ENCODE measurements at places on chromosomes 7 and 10. TPM values are rescaled to one million over a fixed set of nuclear protein-coding genes. Genes with fewer than 3 reads are reported as not detected.

DNA sequence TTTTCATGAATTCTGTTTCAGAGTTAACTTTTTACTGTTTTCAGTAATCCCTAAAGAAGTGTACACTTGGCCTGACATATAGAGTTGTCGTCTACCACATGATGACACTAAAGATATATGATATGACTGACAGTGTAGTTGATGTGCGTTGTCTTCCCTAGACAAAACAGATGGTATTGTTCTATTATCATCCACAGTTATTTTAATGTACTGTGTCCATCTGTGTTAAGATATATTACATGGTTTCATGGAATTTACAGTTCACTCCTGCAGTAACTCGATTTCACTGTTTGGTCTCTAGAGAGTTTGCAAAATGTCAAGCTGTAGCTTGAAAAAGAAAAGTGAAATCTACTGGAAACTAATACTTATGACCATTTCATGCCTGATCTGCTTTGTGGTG, 18.1 kb downstream of the FOXP2 start:
- DNase-seq, result no peak

ASZ1 gene
- not detected for total RNA-seq

DNA sequence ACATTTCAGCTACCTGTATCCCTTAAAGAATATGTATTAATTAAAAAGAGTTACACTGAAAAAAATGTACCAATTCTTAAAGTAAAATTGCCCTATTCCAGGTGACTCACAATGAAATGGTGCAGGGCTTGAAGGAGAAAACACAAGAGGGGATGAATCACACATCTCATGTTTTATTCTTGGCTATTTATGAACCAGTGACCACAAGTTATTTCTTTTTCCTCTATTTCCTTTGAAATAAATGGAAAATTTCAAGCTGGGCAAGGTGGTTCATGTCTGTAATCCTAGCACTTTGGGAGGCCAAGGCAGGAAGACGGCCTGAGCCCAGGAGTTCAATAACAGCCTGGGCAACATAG, 106.8 kb downstream of the UBE2H start:
- no peak for DNase-seq

TMEM176B gene
- 78.8 TPM for total RNA-seq

- no peak for DNase-seq
Measured at GRCh38 chr7:141891336-141891735, 24.9 kb upstream of the OR9A4 start.

GRCh38 chr7:144391823-144392255, 11.7 kb downstream of the NOBOX start:
- no peak for DNase-seq

- DNase-seq, result no peak
Measured at GRCh38 chr10:14385596-14386593, 55.2 kb upstream of the FRMD4A start.

DNA sequence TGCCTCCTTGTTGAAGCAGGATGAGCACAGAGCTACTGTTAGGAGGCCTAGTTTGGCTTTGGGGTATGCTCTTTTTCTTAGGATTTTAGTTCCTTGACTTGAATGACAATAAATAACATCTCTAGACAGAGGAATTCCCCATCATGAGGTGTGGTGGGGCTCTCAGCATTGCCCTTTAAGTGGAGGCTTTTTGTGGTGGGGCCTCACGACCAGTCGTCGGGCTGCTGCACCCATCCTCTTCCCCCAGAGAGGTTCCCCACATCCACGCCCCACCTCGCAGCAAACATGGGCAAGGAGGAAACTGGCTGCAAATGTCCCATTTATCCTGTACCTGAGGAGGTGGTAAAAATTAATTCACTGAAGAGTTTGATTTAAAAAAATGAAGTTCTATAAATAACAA, 36.1 kb upstream of the TARP start:
- DNase-seq, result no peak

AKR1B1 gene
- total RNA-seq, result 273 TPM

SH3PXD2A gene
- total RNA-seq, result 166 TPM

DNA sequence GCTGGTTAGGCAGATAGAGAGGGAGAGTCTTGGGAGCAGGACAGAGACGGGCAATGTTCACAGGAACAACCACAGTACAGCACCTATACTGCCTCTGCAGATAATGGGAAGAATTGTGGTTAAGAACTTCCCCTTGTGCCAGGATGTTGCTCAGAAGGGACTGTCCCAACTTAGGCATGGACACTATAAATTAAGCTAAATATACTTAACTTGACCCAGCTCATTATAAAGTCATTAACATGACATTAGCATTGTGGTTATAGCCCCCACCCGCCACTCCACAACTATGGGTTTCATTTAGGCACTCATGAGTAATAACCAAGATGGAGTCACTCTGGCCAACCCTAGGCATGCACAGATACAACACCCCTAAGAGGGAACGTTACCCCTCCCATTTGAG, 310.9 kb upstream of the NRG3 start:
- no peak for DNase-seq

GRCh38 chr7:128904381-128905197, 5.9 kb downstream of the KCP start:
- peak; percentile 35 for DNase-seq

- no peak for DNase-seq
Measured at GRCh38 chr7:112510001-112510742, 29.4 kb downstream of the LSMEM1 start.

GRCh38 chr7:24764972-24765744, 7.9 kb upstream of the GSDME start:
- DNase-seq, result no peak

- no peak for DNase-seq
Measured at GRCh38 chr10:117736655-117737054, 194.1 kb downstream of the EMX2 start.

DNA sequence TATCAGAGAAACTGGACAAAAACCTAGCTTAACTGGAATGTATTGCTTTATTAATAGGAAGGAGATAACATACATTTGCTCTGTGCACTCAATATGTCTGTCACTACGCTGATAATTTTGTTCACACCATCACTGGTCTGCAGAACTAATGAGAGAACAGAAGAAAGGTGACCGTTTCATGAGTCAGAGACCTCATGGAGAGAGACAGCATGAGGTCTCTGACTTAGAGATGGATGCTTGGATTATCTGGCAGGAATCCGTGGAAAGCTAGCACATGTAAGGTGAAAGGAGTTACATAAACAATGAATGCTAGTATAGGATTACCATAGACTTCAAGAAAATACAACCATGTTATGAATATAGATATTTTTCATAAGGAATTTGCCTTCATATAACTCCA, 947.3 kb downstream of the IPMK start:
- no peak for DNase-seq

DNA sequence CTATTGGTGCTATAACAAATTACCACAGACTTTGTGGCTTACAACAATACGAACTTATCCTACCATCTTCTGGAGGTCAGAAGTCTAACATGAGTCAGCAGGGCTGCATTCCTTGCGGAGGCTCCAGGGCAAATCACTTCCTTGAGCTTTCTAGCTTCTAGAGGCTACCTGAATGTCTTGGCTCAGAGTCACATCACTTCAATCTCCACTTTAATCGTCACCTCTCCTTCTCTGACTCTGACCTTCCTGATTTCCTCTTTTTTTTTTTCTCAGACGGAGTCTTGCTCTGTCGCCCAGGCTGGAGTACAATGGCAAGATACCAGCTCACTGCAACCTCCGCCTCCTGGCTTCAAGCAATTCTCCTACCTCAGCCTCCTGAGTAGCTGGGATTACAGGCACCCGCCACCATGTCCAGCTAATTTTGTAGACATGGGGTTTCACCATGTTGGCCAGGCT, 44.6 kb upstream of the ANAPC16 start:
- DNase-seq, result no peak

- no peak for DNase-seq
Measured at GRCh38 chr10:65765006-65765541, 1160.8 kb upstream of the LRRTM3 start.

CLRN3 gene
- total RNA-seq, result not detected

HOXA1 gene
- total RNA-seq, result 0.98 TPM

- no peak for DNase-seq
Measured at GRCh38 chr7:11592699-11593098, 239.3 kb downstream of the THSD7A start.

DNA sequence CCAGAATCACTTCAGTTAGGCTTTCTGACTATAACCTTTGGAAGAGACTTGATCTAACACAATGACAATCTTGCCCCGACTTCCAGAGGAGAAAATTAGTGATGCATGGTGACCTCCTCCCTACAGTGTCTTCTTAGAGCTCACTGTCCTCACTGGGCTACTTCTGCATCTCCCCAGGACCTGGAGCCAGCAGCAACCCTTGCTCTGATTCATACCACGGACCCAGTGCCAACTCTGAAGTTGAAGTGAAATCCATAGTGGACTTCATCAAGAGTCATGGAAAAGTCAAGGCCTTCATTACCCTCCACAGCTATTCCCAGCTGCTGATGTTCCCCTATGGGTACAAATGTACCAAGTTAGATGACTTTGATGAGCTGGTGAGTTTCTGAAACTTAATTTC, 12.6 kb downstream of the CPA2 start:
- no peak for DNase-seq

ASAH2 gene
- 4.0 TPM for total RNA-seq

CFAP70 gene
- total RNA-seq, result 6.6 TPM

LEP gene
- 7.2 TPM for total RNA-seq

DNA sequence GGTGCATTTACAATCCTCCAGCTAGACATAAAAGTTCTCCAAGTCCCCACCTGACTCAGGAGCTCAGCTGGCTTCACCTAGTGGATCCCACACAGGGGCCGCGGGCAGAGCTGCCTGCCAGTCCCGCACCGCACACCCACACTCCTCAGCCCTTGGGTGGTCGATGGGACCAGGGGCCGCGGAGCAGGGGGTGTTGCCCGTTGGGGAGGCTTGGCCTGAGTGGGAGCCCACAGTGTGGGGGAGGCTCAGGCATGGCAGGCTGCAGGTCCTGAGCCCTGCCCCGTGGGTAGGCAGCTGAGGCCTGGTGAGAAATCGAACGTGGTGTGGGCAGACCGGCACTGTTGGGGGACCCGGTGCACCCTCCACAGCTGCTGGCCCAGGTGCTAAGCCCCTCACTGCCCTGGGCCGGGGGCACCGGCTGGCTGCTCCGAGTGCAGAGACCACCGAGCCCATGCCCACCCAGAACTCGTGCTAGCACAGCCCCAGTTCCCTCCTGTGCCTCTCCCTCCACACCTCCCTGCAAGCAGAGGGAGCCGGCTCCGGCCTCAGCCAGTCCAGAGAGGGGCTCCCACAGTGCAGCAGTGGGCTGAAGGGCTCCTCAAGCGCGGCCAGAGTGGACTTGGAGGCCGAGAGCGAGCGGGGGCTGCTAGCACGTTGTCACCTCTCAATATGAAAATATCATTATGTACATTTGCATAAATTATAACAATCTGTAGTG, 16.6 kb downstream of the POLR1F start:
- no peak for DNase-seq

DNA sequence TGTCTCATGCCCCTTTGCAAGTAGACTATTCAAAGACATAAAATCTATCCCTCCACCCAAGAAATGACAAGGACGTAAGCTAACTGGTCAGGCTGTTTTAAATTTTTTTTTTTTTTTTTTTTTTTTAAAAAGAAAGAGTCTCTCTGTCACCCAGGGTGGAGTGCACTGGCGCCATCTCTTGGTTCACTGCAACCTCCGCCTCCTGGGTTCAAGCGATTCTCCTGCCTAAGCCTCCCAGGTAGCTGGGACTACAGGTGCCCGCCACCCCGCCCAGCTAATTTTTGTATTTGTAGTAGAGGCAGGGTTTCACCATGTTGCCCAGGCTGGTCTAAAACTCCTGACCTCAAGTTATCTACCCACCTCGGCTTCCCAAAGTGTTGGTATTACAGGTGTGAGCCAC, 11.2 kb downstream of the TRA2A start:
- DNase-seq, result no peak

- DNase-seq, result no peak
Measured at GRCh38 chr10:122795924-122796323, 49.7 kb downstream of the CUZD1 start.

GRCh38 chr7:8923164-8923806, 489.9 kb downstream of the NXPH1 start:
- no peak for DNase-seq

LRRC18 gene
- not detected for total RNA-seq

CTNNA3 gene
- total RNA-seq, result 89.6 TPM

DNA sequence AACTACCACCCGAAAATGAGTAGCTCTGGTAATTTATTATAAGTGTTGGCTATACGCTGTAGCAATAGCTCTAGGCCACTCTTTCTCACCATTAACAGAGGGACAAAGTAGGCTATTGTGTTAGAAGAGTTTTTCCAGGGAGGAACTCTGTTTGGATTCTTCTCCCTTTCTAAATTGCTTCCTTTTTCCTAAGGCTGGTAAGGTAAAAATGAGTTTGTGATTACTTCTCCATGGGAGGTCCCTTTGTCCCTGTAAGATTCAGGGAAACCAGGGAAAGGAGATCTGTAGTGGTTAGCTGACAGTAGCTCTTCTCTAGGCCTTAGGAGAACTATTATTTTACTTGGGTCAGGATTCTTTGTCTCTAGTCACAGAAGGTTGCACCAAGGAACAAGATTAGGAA, 23.2 kb upstream of the SEMA3E start:
- DNase-seq, result no peak

EBLN1 gene
- not detected for total RNA-seq

- DNase-seq, result no peak
Measured at GRCh38 chr7:28618383-28618782, 206.1 kb downstream of the CREB5 start.

LIPF gene
- not detected for total RNA-seq

DNA sequence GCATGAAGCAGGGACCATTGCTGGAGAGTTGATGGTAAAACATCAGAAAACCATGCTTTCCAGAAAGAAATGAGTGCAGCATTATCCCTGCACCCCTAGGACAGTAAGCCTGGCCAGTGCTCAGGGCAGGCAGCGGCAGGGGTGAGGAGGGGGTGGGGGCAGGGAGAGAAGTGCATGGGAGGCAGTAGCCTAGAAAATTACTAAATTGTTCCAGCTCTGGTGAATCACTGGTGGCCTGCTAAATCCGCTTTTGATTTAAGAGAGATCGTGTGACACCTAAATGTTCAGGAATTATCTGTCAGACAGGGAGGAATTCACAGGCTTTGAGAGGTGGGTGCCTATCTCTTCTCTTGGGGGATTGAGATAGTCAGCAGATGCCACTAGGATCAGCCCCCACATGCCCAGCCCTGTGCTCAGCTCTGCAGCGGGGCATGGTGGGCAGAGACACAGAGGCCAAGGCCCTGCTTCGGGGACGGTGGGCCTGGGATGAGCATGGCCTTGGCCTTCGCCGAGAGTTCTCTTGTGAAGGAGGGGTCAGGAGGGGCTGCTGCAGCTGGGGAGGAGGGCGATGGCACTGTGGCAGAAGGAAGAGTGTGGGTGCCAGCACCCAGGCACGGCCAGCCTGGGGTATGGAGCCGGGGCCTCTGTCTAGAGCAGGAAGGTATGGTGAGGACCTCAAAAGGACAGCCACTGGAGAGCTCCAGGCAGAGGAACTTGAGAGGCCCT, 5.0 kb upstream of the AQP1 start:
- DNase-seq, result no peak

DNA sequence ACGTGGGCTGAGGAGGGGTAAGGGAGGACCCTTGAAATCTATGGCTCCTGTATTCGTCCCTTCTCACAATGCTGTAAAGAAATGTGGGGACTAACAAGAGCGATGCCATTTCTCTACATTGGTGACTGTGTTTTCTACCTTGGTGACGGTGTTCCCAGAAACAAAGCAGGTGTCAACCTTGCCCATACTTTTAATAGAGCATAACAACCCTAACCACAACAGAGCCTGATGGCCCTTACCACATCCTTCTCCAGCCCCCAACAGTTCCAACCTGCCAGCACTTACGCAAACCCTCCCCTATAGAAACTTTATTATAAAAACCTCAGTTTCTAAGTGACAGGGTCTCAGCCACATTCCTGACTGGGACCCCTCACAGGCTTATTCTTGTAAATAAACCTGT, 28.2 kb upstream of the ADCYAP1R1 start:
- DNase-seq, result no peak

Measured in sciatic nerve (tissue), 2 donors.